ENCODE measurements at places on chromosomes 2 and 18.

- DNase-seq, result no peak
Measured at GRCh38 chr2:58562276-58562675, 321.2 kb upstream of the FANCL start.

DNA sequence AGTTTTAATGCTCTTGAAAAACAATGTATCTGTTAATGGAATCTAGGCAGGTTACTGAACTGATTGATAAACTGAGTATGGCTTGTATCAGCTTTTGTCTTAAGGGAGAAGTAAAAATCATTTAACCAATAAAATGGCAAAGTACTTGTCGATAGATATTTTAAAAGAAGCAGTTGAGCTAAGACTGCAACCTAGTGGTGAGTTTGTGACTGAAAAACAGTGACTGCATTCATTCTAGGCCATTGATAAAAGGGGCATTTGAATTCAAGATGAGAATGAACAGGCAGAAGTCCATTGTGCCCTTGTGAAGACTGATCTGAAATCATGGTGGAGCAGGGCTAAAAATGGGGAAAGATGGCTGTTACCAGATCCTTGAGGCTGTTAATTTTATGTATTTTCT lies 59.4 kb upstream of the MSTN start:
- DNase-seq, result no peak

- DNase-seq, result no peak
Measured at GRCh38 chr2:134289225-134289624, 35.4 kb downstream of the MGAT5 start.

GRCh38 chr2:237982039-237982725 lies 15.4 kb downstream of the UBE2F start:
- DNase-seq, result no peak

DNA sequence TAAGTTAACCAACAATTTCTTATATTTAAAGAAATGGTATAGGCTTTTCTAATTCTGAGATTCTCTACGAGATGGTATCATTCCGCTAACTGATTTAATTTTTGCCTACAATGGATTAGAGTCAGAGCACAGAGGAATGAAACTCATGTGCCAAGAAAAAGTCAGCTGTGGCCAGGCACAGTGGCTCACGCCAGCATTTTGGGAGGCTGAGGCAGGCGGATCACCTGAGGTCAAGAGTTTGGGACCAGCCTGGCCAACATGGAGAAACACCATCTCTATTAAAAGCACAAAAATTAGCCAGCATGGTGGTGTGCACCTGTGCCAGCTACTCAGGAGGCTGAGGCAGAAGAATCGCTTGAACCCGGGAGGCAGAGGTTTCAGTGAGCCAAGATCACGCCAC lies 17.0 kb upstream of the TTN start:
- DNase-seq, result no peak

- DNase-seq, result no peak
Measured at GRCh38 chr2:234989183-234989701, 37.4 kb downstream of the SH3BP4 start.

DNA sequence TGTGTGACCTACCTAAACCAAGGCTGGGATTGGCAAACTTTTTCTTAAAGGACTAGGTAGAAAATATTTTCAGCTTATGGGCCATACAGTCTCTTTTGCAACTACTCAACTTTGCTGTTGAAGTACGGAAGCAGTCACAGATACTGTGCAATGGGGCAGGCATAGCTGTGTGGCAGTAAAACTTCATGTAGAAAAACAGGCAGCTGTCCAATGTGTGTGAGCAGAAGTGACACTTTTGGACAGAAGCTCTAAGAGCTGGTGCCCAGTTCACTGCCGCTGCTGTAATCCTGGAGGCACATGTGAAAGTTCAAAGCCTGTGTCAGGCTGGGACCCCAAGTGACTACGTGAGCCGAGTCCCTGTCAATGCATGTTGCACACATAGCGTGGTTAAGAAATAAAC lies 46.7 kb downstream of the MAPK4 start:
- no peak for DNase-seq

DNA sequence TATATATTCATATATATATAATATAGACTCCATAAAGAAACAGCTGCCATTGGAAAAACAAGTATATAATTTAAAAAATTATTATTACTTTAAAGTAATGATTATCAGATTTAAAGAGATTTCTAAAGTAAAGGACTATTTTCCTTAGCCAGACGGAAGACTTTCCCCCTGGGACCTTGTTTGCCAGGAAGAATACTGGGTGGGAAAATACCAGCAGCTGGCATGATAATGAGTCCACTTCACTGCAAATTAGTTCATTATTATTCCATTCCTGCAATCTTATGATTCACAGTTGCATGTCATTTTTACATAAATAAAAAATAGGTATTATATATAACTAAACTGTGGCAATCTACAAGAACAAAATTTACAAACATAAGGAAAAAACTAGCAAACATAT lies 339.8 kb upstream of the CDH7 start:
- DNase-seq, result no peak

GRCh38 chr2:144137705-144138428 lies 382.1 kb downstream of the ZEB2 start:
- no peak for DNase-seq
